Memory B cell (primary cell): ENCODE measurements at places on chromosomes 7 and 10.

GRCh38 chr7:130959743-130960207 is 225.8 kb upstream of the KLF14 start:
- DNase-seq: no peak

GRCh38 chr10:78627254-78627795 is 441.4 kb upstream of the ZMIZ1 start:
- DNase-seq: no peak

GRCh38 chr7:997404-998395 is 14.7 kb downstream of the CYP2W1 start:
- no peak for DNase-seq

DNA sequence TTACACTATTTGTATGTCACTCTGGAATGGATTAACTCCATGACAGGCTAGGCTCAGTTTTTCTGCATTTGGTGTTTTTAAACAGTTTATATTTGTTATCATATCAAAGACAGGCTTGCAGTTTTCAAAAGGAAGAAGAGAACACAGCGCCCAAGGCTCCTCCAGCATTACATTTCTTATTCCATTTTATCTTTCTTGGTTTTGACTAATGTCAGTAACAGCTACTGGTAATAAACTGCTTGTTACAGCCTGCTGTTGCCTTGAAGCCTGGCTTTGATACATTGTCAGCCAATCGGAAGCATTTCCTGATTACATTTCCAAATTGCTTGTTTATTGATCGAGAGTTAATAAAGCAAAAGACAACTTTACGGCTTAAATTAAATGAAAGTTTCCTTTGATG is 166.0 kb upstream of the MDFIC start:
- no peak for DNase-seq

DNA sequence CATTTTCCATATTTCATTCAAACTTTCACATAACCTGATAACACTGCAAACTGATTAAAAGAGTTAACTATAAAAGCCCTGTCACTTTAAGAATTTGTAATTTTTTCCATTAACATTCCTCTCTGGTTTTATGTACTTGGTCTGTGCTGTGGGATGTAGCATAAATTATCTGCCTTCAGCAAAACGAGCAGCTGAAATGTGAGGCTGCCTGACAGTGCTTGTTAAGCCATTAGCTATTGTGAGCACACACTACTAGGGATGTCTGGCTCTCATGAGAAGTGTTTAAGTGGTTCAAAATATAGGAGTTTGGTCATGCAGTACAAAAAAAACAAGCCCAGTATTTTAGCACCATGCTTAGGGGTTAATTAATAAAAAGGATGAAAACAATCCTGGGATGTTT is 63.0 kb downstream of the HOXA1 start:
- no peak for DNase-seq

DNA sequence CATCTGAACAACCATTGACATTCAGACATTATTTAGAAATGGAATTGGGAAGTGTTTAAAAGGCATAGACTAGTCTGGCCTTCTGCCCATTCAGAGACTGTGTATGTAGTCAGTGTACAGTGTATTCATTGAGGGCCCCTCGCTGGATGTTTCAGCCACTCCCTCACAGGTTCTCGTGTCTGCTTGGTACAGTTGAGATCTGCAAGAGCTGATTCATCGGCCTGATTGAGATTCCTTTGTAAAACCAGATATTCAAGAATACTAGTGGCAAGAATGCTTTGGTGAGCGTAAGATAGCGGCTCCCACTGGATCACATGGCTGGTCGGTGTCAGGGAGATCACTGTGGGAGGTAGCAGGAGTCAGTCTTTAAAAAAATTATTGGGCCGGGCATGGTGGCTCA is 119.5 kb downstream of the TCF7L2 start:
- no peak for DNase-seq

- no peak for DNase-seq
Observed at GRCh38 chr10:98115031-98115787, 19.2 kb upstream of the R3HCC1L start.

DNA sequence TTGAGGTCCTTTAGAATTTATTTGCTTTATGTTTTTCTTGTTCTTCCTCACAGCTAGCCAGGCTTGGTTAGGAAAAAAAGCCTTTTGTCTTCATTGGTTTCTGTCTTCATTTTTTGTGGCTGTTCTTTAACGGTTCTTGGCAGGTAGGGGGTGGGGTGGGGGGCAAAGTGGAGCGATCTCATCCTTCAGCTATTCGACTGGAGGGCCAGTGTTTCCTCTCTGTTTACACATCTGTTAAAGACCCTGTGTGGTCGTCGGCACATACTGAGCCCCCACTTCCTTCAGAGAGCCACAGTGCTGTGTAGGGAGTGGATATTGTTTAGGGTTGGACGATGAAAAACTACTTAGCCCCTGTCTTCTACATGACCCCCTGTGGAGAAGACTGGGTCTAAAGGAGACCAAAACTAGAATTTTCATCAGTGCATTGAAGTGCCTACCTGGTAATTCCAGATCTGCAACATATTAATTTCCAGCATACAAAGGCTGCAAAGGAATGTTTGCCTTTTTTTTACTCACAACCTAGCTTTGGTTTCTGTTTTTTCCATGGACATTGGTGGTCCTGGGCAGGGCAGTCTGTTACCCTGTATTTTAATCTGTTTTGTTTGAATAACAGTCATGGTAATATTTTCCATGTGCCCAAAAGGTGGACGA is 29.0 kb downstream of the PRPF18 start:
- no peak for DNase-seq

- no peak for DNase-seq
Observed at GRCh38 chr10:84695902-84696301, 367.5 kb downstream of the CCSER2 start.

DNA sequence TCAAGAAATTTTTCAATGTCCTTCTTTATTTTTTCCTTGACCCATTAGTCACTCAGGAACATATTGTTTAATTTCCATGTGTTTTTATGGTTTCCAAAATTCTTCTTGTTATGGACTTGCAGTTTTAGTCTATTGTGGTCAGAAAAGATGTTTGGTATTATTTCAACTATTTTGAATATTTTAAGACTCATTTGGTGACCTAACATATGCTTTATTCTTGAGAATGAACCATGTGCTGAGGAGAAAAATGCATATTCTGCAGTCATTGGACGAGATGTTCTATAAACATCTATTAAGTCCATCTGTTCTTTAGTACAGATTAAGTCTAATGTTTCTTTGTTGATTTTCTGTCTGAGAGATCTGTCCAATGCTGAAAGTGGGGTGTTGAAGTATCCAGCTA is 42.3 kb upstream of the MDFIC start:
- no peak for DNase-seq

DNA sequence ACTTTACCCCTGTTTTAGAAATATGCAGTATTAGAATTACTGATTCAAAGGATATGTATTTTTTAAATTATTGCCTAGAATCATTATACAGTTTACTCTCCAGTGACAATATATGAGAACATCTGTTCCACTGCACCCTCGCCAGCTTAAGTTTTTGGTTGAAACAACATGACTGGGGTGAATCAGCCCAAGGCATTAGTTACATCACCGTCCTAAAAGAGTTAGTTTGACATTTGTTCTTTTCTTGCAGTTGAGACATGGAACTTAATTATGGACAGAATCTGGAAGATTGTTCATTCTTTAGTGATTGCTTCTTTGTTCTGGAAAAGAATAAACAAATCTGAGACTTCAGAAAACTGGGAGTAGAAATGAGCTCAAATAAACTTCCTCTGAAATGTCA is 167.3 kb upstream of the DKK1 start:
- DNase-seq: no peak

GRCh38 chr7:17460001-17460400 is 161.5 kb downstream of the AHR start:
- DNase-seq: no peak

DNA sequence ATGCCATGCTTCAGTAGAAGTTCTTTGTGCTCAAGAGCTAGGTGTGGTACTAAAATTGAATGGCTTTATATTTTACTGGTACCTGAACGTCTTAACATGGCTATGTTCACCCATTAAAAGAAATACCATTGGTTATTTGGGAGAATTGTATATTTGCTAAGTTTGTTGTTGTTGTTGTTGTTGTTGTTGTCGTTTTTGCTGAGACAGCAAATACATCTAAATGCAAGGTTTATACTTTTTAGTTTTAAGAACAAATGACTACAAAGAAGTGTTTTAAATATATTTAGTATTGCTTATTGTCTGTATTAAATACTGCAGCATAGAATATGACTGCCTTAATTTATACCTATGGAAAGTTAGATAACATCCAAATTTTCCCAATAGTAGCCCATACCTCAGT is 66.9 kb downstream of the HECW1 start:
- no peak for DNase-seq

DNA sequence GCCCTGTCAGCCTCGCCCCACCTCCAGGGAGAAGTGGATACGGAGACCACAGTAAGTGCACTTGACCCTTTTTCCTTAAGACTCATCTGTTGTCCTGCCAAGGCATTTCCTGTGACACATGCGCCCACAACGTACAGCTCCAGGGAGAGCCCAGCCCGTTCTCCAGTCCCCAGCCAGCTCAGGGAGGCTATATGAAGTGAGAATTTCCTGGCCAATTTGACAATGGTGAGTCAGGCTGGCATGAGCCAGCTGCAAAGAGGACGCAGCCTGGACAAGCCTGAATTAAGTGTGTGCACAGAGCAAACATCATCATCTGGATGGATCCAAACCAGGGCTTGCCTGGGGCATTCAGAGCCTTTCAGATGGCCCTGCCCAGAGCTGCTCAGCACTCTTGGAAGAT is 244.8 kb downstream of the KCNMA1 start:
- no peak for DNase-seq

- peak; percentile 55 for DNase-seq
Observed at GRCh38 chr7:22697876-22698606, 29.0 kb upstream of the IL6 start.

DNA sequence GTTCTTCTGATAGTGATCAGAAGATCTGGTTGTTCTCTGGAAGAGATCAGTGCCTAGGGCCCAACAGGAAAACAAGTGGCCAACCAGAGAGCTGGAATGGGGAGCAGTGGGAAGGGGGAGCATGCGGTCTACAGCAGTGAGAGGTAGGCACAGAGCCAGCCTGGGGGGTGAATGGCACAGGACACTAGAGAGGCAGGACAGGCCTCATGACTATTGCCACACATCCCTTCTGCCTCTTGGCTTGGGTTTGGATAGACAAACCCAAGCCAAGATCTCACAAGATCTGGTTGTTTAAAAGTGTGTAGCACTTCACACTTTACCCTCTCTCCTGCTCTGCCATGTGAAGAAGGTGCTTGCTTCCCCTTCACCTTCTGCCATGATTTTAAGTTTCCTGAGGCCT is 224.4 kb downstream of the ARHGAP12 start:
- no peak for DNase-seq

GRCh38 chr7:1919539-1920265 is 249.6 kb downstream of the ELFN1 start:
- DNase-seq: no peak

DNA sequence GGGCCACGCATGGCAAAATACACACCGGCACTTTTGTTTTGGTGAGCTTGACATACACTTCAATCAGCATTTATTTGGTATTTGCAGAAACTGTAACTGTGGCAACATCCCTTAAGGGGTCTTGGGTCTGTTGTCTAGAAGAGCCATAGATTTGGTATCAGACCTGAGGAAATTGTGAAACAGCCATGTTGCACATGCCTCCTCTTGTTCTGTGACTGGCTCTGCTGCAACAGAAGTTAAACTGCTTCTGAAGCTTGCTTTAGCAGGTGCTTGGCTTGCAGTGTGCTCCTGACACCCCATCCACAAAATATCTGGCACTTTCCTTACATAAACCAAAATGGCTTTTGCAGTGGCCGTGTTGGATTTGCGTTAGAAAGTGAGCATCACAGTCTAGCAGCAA is 247.3 kb downstream of the GATA3 start:
- DNase-seq: no peak

DNA sequence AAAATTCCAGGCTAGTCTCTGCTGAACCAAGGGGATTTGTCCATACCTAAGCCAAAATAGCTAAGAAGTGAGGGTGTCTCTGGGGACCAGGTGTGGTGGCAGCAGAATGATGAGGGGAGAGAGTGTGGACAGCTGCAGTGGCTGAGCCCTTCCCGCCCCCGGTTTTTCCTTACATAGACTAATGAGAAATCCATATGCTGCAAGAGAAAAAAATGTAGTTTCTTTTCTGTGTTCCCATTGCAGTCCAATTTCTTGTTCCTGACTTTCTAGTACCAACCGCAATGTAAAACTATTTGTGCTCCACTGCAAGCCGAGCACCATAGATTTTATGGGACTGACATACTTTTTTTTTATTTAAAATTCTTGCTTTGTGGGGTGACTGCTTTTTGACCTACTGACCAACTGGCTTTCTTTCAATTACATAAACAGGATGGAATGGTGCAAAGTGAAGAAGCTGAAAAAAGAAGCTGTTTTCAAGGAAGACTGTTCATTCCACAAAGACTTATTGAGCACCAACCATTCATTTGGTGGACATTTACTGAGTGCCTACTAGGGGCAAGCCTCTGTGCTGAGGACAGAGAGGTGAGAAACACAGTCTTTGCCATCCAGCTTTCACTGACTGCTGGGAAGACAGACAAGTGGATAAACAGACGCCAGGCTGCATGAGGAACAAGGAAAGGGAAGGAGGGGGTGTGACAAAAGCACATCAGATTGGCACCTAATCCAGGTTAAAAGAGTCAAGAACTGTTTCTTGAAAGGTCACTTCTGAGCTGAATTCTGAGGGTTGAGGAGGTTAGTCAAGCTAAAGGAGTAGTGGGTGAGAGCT is 9.8 kb downstream of the CEP41 start:
- DNase-seq: no peak

DNA sequence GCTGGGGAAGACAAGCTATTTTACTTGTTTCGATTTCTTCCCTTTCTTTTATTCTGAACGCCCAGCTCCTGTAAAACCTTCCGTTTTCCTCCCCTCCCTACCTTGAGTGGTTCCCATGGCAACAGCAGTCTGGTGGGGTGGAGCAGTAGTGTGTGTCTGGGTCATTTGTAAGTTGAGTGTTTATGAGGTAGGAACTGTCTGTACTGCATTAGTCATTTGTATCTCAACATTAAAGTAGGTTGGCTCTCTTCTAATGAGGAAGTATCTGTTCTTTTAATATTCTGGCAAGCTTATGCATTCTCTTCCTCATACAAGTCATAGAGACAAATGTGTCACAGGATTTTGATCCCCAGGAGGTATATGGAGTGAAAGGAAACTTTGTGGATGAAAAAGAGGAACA is 85.3 kb upstream of the CCDC6 start:
- DNase-seq: peak; percentile 14

GRCh38 chr7:114875186-114875585 is 46.7 kb upstream of the MDFIC start:
- DNase-seq: no peak

GRCh38 chr10:1402816-1403507 is 334.4 kb downstream of the ADARB2 start:
- DNase-seq: peak; percentile 1

DNA sequence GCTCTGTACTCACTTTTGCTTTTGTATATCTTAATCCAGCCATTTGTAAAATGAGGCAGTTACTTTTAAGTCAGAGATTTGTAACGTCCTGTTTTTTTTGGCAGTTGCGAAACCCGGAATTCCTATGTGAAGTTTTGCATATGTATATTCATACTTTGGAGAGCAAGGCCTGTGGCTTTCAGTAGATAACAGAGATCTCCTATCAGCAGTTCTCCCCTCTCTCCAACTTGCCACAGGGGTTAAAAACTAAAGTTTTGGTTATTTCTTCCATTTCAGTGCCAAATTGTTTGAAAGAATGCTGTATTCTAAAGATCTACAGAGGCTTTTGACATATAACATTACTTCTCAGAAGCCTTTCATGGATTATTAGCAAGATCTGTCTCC is 102.4 kb downstream of the EXOC4 start:
- no peak for DNase-seq

- no peak for DNase-seq
Observed at GRCh38 chr10:112677689-112678088, 230.7 kb downstream of the VTI1A start.
